Tracheal epithelial cell (primary cell): ENCODE measurements at places on chromosomes 1 and 21. TPM values are rescaled to one million over a fixed set of nuclear protein-coding genes. Genes with fewer than 3 reads are reported as not detected.

The FAM110D gene
- under 0.01 TPM in 1 of 2 replicates, not detected in the other for total RNA-seq

The CRP gene
- not detected in 2 replicates for total RNA-seq

The PBX1 gene
- 3.1 and 6.6 TPM in 2 replicates for total RNA-seq

The IL20 gene
- 0.72 TPM in 1 of 2 replicates, not detected in the other for total RNA-seq

The OR10Z1 gene
- total RNA-seq = not detected in 2 replicates

The SRRM1 gene
- total RNA-seq = 18.8 and 23.0 TPM in 2 replicates

The TAF5L gene
- 17.6 and 21.7 TPM in 2 replicates for total RNA-seq

The CRYBG2 gene
- total RNA-seq = 36.9 and 51.1 TPM in 2 replicates

The LHX4 gene
- under 0.01 TPM in 1 of 2 replicates, not detected in the other for total RNA-seq

The TRIM46 gene
- total RNA-seq = 0.85 and 3.4 TPM in 2 replicates

The RUNX3 gene
- 0.48 and 0.85 TPM in 2 replicates for total RNA-seq

The C4BPB gene
- not detected in 2 replicates for total RNA-seq
